D721Med (cell line): ENCODE measurements at places on chromosomes 6 and 20.

DNA sequence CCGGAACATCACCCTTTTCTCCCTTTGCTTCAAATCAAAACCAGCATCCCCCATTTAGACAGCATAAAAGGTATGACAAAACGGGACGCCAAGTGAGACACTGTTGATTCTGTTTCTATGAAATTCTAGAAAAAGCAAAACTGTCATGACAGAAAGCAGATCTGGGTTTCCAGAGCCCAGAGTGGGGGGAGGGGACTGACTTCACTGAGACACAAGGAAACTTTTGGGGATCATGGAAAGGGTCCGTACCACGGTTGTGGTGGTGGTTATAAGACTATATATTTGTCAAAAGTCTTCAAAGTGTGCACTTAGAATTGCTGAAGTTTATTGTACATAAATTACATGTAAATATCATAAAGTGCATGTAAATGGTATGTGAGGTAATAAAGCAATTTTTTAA is 82.6 kb downstream of the SLC22A3 start:
- DNase-seq = no peak

GRCh38 chr6:150211700-150212511 is 69.1 kb downstream of the PPP1R14C start:
- DNase-seq = no peak

DNA sequence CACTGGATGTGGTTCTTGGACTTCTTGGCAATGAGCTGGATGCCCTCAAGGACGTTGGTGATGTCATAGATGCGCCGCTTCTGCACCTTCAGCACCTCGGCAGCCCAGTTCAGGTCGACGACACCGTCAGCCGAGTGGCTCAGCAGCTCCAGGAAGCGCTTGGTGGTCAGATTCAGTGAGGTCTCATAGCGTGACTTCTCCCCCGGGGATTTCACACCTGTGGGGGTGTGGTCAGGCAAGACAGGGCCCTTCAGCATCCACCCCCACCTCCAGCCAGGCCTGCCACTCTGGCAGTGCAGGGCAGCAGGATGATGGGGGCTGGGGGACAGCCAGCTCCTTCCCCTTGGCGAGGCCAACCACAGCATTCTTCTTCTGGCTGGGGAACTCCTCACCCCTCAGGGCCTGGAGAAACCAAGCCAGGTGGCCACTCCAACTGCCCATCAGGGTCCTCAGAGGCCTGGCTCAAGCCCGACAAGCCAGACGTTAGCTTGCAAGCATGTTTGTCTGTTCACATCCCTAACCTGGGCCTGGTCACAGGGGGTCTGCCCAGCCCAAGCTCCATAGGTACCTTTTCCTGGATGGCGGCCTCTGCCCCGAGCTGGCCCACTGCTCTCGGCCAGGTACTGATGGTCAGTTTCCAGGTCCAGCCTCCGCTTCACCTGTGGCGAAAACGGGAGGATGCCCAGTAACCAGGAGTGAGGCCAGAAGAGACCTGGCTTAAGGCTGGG is 5.7 kb upstream of the NECAB3 start:
- no peak for DNase-seq

GRCh38 chr6:32844839-32845383 is 1.1 kb upstream of the PSMB8 start:
- no peak for DNase-seq

- DNase-seq = no peak
Measured at GRCh38 chr6:79600812-79601609, 30.1 kb upstream of the SH3BGRL2 start.

DNA sequence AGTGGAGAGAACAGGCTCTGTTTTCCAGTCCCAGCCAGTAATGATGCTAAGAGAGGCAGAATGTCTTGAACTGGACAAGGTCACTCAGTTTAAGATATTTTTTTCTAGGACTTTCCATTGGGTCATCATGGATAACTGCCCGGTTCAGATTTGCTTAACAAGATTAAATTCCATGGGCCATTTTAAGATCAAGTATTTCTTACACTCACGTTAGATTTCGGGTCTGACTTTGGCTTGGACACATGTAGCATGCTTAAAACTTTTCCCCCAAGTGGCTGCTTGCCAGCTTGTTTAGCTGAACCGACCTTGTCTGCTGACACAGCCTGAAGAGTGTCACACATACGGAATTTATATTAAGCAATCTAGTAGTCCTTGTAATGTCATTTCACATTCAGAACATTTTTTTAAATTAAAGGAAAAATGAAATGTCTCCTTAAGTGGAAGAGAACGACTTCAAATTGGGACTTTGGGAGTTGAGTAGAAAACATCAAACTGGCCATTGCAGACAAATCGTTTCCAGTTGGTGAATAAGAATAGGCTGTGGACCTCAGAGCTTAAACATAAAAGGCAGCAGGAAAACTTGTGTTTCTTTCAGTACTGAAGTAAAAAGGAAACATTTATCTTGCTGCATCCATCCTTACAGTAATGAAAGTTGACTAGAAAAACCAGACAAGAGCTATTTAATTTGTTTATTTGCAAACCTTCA is 29.0 kb downstream of the ARMC2 start:
- no peak for DNase-seq

DNA sequence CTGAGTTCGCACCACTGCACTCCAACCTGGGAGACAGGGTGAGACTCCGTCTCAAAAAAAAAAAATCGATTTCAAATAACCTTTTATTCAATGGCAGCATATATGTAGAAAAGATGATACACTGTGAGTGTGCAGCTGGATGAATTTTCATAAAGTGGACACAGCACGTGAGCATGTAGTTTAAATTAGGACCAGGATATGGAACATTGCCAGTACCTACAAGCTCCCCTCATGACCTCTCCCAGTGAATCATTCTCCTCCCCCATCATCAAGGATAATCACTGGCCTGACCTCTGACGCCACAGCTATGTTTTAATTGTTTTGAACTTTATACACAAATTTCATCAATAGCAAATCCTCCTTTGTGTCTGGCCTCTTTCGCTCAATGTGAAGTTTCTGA is 53.8 kb upstream of the HDAC2 start:
- DNase-seq = no peak

GRCh38 chr20:9200620-9201019 is 131.7 kb downstream of the PLCB4 start:
- DNase-seq = no peak

DNA sequence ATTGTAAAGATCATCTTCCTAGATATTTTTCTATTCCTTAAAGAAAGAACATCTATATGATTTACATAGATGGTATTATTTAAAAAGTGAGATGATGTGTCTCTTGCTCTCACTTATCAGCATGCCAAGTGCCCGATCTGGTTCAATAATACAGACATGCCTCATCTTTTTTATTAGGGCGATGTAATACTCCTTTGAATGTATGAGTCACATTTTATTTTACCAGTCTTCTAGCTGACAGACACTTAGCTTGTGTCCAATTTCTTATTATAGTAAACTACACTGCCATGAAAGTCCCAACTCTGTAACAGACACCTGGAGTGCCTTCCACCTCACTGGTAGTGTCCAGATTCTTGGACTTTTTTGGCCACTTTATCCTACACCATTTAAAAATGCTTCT is 586.6 kb upstream of the BTBD3 start:
- no peak for DNase-seq

DNA sequence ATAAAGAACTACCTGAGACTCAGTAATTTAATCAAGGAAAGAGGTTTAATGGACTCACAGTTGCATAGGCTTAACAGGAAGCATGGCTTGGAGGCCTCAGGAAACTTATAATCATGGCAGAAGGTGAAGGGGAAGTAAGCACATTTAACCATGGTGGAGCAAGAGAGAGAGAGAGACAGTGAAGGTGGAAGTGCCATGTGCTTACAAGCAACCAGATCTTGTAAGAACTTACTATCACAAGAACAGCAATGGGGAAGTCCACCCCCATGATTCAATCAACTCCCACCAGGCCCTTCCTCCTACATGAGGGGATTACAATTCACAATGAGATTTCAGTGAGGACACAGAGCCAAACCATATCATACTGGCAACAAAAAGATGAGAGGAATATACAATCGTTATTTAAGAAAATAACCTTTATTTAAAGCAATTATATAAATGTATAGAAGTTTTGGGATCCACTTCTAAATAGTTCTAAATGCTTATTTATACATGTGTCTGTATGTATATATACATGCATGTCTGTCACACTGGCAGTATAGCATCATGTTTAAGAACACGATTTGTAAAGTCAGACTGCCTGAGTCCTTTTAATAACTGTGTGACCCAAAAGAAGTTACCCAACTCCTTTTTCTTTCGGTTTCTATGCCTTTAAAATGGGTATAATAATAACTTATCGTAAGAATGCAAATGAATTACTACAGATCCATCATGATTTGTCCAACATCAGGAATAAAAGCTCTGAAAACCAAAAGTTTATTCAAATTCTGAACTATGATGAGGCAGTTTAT is 255.7 kb upstream of the THEMIS start:
- DNase-seq = no peak

- DNase-seq = no peak
Measured at GRCh38 chr20:47956268-47956995, 171.2 kb upstream of the SULF2 start.
